Stimulated activated CD4-positive, alpha-beta T cell treated with anti-CD3 and anti-CD28 coated beads, Interleukin-1b, Interleukin-23, amount 100 ng/mL, for 1 hour (primary cell): ENCODE measurements at places on chromosomes 7 and 10.

- DNase-seq: no peak
Measured at GRCh38 chr7:35975851-35976454, 175.1 kb downstream of the SEPTIN7 start.

GRCh38 chr7:42831006-42831717 is 80.7 kb downstream of the C7orf25 start:
- DNase-seq: no peak

DNA sequence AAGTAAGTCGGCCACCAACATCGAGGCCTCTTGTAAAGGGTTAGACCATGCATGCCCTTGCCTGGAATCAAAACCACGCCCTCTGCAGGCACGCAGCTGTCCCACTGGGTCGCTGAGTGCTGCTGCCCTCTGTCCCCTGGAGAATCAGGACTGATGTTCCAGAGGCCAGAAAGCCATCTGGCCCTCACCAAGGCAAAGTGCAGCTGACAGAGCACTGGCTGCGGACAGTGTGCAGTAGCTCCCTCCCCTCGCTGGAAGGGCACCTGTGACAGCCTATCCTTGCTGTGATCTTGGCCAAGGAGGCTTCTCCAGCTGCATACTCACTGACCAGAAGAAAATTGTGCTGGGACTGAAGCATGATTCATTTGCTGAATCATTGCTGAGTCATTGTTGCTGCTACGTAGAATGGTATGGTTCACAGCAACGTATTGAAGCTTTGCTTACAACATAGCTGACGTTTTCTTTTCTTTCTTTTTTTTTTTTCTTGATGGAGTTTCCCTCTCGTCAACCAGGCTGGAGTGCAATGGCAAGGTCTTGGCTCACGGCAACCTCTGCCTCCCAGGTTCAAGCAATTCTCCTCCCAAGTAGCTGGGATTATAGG is 30.4 kb downstream of the DDC start:
- DNase-seq: no peak

DNA sequence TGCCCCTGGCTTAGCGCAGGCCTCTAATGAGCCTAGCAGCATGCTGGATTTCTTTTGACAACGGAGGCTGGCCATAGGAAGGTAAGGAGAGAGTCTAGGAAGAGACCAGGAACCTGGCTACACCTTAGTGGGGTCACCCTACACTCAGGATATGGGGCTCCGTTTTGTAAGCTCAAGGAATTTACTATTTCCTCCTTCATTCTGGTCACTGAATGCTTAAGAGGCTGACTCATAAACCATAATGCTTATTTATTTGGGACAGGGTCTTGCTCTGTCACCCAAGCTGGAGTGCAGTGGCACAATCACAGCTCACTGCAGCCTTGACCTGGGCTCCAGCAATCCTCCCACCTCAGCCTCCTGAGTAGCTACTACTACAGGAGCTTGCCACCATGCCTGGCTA is 38.4 kb downstream of the CARD11 start:
- DNase-seq: no peak

GRCh38 chr7:55538538-55538937 is 33.8 kb downstream of the VOPP1 start:
- DNase-seq: no peak

- DNase-seq: no peak
Measured at GRCh38 chr10:88490231-88490980, 92.7 kb downstream of the RNLS start.

DNA sequence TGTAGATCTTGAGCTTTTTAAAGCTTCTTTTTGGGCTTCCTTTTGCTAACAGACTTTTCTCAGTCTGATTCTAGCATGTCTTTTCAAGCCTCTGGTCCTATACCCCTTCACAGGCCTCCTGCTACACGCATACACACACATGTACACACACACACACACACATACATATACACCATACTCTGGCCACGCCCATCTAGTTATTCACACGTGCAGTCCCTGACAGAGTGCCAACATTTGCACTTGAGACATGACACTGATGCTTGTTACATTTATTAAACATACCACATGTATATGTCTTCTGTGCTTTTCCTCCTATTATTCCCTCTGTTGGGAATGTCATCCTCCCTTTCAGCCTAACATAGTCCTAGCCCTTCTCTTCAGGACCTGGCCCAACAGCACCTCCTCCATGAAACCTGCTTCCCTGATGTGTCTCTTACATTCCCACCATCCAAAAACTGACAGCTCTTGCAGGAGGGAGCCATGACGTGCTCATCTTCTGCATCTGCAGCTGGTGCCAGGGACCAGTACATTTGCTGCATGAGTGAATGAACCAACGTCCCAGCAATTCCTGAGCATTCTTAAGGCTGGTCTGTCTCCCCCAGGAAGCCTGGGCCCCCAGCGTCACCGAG is 222.1 kb downstream of the ARHGAP12 start:
- DNase-seq: no peak

DNA sequence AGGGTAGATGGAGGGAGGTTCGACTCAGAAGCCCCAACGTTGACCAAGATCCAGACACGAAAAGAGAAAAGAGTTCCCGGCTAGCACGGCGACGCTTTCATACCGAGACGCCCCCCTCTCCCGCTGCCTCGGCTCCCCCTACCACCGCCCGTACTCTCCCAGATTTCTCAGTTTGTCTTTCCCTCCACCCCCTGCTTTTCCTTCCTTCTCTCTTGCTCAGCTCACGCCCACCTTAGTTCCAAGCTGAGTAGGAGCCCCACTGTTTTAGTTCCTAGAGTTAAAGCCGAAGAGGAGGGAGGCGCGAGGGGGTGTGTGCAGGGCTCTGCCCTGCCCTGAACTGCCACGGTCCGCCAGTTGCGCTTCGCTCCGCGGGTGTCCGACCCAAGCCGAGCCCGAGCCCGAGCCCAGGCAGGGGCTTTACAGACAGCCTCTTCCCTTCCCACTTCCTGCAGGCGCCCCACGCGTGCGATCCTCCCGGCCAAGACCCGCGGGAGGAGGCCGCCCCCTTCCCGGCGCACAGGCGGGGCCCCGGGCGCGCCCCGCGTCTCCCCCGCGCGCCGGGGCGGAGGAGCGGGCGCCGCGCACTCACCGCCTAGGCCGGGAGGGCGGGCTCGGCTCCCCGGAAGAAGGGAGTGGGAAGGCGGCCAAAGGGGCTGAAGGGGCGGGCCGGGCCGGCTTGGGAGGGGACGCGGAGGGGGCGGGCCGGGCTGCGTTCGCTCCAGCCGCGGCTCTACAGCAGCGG is at the start of gene EPHB6:
Gene EPHB6, plus strand, starts transcription at position 705 of the 742 bp plus-strand sequence. CDS start 8,152 bp downstream, outside the sequence.
- no peak for DNase-seq

DNA sequence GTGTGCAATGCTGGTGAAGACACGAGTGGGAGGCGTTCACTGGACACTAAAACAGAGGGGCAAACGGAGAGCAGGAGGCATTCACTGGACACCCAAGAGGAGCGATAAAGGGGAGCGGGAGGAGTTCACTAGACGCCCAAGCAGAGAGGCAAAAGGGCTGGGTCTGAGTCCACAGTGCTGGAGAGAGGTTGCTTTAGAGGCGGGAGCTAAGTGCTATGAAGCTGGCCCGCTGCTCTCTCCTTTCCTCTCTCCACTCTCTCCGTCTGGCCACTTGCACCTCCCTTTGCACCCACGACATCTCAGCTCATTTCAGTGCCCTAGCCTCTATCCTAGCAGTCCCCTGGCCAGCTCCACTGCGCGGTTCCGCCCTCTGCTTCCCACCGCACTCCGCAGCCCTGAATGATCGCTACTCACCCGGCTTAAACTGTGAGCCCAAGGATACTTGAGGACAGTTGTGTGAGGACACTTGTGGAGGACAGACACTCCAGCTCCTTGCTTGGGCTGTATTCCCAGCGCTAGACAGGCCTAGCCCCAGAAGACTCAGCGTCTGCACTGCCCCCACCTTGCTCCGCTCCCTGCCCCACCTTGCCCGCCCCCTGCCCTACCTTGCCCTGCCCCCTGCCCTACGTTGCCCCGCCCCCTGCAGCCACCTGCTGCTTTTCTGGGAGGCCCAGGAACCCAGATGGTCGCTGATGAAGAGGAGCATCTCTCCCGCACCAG is 78.8 kb upstream of the CPXM2 start:
- DNase-seq: no peak

GRCh38 chr7:5697754-5698424 is 83.6 kb downstream of the RNF216 start:
- DNase-seq: no peak

- no peak for DNase-seq
Measured at GRCh38 chr10:59279991-59280505, 82.3 kb downstream of the FAM13C start.

DNA sequence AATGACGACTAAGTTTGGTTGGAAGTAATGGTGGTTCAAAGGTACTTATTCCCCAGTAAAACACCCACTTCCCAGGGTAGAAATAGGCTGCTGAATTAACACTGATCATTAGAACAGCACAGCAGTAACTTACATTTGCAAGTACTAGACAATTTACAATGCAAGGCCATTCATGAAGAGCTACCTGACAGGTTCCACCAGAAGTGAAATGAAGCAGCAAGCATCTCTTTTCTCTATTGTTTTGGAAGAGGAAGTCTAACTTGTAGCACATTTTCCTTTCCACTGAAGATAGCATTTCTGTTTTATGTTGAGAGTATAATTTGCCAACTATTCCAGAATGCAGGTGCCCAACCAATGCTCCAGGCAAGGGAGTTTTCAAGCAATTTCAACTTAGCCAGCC is 145.9 kb downstream of the CREB5 start:
- no peak for DNase-seq

DNA sequence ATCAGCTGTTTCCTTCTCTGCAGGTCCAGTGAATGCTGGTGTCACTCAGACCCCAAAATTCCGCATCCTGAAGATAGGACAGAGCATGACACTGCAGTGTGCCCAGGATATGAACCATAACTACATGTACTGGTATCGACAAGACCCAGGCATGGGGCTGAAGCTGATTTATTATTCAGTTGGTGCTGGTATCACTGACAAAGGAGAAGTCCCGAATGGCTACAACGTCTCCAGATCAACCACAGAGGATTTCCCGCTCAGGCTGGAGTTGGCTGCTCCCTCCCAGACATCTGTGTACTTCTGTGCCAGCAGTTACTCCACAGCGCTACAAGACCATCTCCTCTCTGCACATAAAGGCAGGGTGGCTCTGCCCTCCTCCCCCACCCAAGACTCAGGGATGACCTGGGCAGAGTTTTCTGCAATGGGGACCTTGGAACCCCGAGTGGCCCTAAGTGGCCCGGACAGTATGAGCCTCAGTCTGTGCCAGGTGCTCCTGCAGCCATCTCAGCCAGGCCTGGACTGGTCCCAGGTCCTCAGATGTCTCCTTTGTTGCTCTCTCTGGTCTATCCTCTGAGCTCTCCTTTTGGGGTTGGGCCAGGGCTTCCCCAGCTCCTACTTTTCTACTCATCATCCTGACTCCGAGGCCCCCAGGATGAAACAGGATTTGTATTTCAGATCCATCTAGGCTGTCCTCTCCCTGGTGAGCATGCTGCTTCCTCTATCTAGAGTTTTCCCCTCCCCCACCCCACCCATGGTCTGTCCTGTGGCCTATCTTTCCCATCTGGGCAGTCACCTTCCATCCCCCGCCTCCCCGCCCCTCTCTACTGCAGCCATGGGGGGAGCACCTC is 212.1 kb upstream of the PRSS58 start:
- no peak for DNase-seq

DNA sequence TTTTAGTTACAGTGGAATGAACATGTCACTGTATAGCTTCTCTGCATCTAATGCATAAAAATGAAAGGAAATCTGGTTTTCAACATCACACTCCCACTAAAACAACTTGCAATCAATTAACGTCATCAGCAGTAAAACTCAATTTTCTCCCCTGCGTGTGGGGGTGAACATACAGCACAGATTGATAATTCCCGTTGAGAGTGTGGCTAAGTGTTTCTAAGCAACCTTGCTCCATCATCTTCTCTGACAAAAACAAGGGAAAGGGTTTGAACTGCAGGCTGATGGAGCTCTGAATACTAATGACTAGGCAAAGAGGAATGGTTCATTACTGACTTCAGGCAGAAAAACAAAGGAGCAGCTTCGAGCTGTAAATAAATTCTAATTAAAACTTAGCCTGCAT is 238.3 kb downstream of the PARD3 start:
- DNase-seq: no peak

DNA sequence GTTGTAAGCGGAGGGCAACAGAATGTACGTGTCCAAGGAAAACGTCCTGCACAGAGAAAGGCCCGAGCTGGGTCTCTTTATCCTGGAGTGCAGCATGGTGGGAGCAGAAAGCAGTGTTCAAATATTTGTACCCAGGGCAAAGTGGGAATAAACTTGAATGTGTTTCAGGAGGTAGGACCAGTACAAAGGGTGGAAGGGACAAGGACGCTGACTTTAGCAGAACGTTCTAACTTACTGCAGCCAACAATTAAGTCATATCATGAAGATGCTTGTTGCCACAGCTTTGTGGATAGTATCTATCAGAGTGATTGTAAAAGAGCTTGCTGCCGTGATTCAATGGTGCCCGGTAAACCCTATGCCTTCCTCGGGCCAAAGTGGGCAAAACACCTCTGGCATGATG is 30.5 kb upstream of the ZC3HAV1L start:
- no peak for DNase-seq

DNA sequence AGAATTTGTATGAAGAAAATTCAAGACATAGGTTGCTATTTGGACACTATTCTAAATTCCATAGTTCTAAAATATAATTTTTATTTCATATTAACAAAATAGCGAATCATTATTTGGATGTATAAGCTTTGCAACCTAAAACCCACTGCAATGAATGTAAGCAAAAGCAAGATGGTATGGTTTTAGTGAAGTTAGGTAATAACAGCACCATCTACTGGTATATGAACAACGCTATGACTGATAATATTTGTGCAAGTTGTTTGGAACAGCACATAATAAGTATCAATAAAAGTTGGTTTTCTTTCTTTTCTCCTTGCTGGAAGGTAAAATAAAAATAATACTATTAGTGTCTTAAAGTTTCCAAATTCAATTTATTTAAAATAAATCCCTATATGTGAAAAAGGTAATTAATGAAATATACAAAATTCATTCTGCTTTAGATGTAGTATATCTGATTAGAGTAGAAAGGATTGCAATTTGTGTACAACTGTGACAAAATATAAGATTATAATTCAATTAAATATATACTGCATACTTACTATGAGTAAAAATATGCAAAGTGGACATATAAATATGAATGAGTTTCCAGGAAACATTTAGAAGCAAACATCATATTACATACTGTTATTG is 79.0 kb upstream of the LSM8 start:
- DNase-seq: no peak

DNA sequence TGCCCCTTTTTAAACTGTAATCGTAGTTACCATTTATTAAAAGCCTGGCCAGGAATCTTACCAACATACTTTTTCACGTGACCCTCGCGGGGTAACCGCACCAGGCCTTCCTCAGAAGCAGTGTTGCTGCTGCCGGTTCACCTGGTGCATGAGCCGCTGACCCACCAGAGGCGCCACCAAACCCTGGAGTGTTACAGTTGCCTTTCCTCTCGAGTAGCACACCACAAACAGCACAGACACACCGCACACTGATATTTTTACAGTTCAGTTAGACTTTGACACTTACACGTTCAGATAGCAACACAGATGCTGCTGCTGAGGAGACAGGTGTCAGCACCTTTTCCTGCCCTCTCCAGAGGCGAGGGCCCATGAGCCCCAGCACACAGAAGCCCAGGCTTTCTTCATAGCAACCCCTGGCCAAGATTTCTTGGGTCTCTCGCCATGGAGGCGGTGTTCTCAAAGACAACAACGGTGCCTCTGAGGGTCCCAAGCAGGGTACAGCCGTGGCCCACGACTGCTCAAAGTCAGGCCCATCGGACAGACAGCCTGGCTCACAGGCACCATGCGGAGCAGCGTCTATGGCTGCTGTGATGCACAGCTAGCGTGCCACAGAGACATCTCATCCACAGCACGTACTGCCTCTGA is 123.1 kb downstream of the DIP2C start:
- no peak for DNase-seq
